Activated CD4-positive, alpha-beta memory T cell treated with anti-CD3 and anti-CD28 coated beads for 36 hours (primary cell): ENCODE measurements at places on chromosomes 13 and 19. TPM values are rescaled to one million over a fixed set of nuclear protein-coding genes. Genes with fewer than 3 reads are reported as not detected.
A peak's percentile ranks its signal among the peaks of the same experiment; 100 is the strongest.

GRCh38 chr13:113402471-113403254 lies 38.7 kb upstream of the GRTP1 start:
- H3K4me3 ChIP-seq = no peak overlapping the region
- H3K36me3 ChIP-seq = no peaks in the 10 kb centered on the region
- peak; percentile 6 for DNase-seq
- H3K27ac ChIP-seq = no peak overlapping the region

- no peak for DNase-seq
- no peaks in the 10 kb centered on the region for H3K4me1 ChIP-seq
- H3K27ac ChIP-seq = no peak overlapping the region
- no peaks in the 10 kb centered on the region for H3K27me3 ChIP-seq
- H3K4me3 ChIP-seq = no peak overlapping the region
These were observed 729.4 kb upstream of the MIR17HG start for GRCh38 chr13:90618133-90618532.

GRCh38 chr19:50601407-50602088 lies 33.3 kb upstream of the LRRC4B start:
- no peaks in the 10 kb centered on the region for H3K36me3 ChIP-seq
- no peak overlapping the region for H3K27ac ChIP-seq
- H3K4me1 ChIP-seq = no peaks in the 10 kb centered on the region
- H3K4me3 ChIP-seq = no peak overlapping the region
- H3K27me3 ChIP-seq = peaks cover 28% of the 10 kb centered on the region
- no peak for DNase-seq

GRCh38 chr19:2274185-2274711 lies 7.7 kb downstream of the PEAK3 start:
- H3K27me3 ChIP-seq = no peaks in the 10 kb centered on the region
- H3K4me3 ChIP-seq = peak overlapping the region; percentile 70
- peaks cover 25% of the 10 kb centered on the region for H3K4me1 ChIP-seq
- peak overlapping the region; percentile 63 for H3K27ac ChIP-seq

PRTN3 gene
- not detected for total RNA-seq

DNA sequence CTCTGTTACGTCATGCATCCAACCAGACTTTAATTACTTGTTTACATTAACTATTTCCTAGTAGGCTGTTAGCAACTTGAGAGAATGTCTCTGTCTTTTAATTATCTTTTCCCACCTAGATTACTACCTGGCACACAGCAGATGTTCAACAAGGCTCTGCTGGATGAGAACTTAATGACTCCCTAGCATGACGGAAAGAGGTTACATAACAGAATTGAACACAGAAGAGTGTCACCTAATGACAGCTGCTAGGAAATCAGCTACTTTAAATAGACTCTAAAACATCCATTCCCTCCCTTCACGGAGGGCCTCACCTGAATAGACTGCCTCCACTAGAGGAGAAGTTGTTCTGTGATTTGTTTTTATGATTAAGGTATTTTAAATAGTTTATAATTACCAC lies 110.8 kb downstream of the TEX29 start:
- DNase-seq = no peak
- H3K27ac ChIP-seq = no peak overlapping the region
- H3K4me3 ChIP-seq = no peak overlapping the region

- H3K36me3 ChIP-seq = no peaks in the 10 kb centered on the region
- H3K27ac ChIP-seq = no peak overlapping the region
- H3K4me1 ChIP-seq = no peaks in the 10 kb centered on the region
- no peak overlapping the region for H3K4me3 ChIP-seq
- DNase-seq = no peak
These were observed 115.1 kb upstream of the LSM14A start for GRCh38 chr19:34057155-34057554.

- H3K27me3 ChIP-seq = no peaks in the 10 kb centered on the region
- H3K4me3 ChIP-seq = no peak overlapping the region
- H3K36me3 ChIP-seq = peaks cover 9% of the 10 kb centered on the region
- H3K27ac ChIP-seq = no peak overlapping the region
- peaks cover 12% of the 10 kb centered on the region for H3K4me1 ChIP-seq
These were observed 9.8 kb downstream of the PPP1R15A start for GRCh38 chr19:48881741-48882657.

OR7D2 gene
- not detected for total RNA-seq

DNA sequence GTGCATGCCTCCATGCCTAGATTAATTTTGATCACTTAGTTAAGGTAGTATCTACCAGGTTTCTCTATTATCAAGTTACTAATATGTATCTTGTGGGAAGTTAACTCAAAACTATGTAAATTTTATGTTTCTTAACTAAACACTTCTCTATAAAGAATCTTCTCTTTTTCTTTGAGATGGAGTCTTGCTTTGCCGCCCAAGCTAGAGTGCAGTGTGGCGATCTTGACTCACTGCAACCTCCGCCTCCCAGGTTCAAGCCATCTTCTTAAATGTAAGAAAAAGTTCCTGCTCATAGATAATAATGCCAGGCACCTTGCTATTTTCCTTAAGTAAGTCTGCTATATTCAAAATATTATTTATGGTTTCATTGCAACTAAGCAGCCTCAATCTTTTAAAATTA lies 58.4 kb downstream of the ELF1 start:
- H3K27ac ChIP-seq = no peak overlapping the region
- no peak overlapping the region for H3K4me3 ChIP-seq
- no peak for DNase-seq
- H3K36me3 ChIP-seq = peaks cover 24% of the 10 kb centered on the region
- no peaks in the 10 kb centered on the region for H3K27me3 ChIP-seq

- no peak overlapping the region for H3K4me3 ChIP-seq
- peaks cover 25% of the 10 kb centered on the region for H3K27me3 ChIP-seq
- peak; percentile 28 for DNase-seq
- H3K36me3 ChIP-seq = no peaks in the 10 kb centered on the region
- H3K4me1 ChIP-seq = peaks cover 12% of the 10 kb centered on the region
These were observed 13.4 kb upstream of the SIGLEC12 start for GRCh38 chr19:51514866-51515481.

DNA sequence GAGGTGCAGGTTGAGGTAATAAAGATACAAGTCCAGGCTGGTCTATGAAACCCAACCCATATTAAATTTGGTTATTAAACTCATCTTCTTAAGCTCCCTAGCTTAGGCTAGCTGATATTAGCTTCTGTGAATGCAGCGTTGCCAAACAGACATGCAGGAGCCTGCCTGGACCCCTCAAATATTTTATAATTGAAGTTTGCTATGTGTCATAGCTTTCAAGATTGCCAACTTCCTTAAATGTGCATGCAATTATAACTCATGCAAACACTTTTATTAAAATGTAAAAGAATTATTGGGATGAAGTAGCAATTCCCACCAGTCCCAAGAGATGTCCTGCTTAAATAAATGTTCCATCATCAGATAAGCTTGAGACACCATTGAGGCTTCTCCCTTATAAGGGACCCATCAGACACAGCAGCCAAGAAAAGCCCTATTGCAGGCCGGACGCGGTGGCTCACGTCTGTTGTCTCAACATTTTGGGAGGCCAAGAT lies 51.3 kb downstream of the MBNL2 start:
- no peaks in the 10 kb centered on the region for H3K27me3 ChIP-seq
- H3K4me1 ChIP-seq = peaks cover 41% of the 10 kb centered on the region
- no peak for DNase-seq
- H3K36me3 ChIP-seq = peaks cover 22% of the 10 kb centered on the region
- H3K4me3 ChIP-seq = no peak overlapping the region
- H3K27ac ChIP-seq = no peak overlapping the region

- DNase-seq = no peak
- H3K27ac ChIP-seq = no peak overlapping the region
- H3K4me3 ChIP-seq = no peak overlapping the region
- H3K4me1 ChIP-seq = peaks cover 2% of the 10 kb centered on the region
These were observed 30.5 kb downstream of the ZSWIM4 start for GRCh38 chr19:13825489-13826441.

NALCN gene
- total RNA-seq = not detected

CYP2A7 gene
- not detected for total RNA-seq

CYP4F12 gene
- not detected for total RNA-seq

- no peaks in the 10 kb centered on the region for H3K36me3 ChIP-seq
- peak overlapping the region; percentile 80 for H3K4me3 ChIP-seq
- DNase-seq = no peak
- no peaks in the 10 kb centered on the region for H3K27me3 ChIP-seq
- peaks cover 11% of the 10 kb centered on the region for H3K4me1 ChIP-seq
These were observed 1.2 kb downstream of the ALKBH7 start for GRCh38 chr19:6373813-6374108.

PLA2G4C gene
- total RNA-seq = 12.4 TPM

- H3K4me1 ChIP-seq = peaks cover 19% of the 10 kb centered on the region
- H3K27ac ChIP-seq = no peak overlapping the region
- no peaks in the 10 kb centered on the region for H3K27me3 ChIP-seq
- H3K4me3 ChIP-seq = peak overlapping the region; percentile 89
- no peak for DNase-seq
These were observed 1.3 kb downstream of the ZNF134 start for GRCh38 chr19:57615346-57615745.

UQCR11 gene
- 277 TPM for total RNA-seq

GRCh38 chr13:42859760-42860159 lies 78.4 kb downstream of the FAM216B start:
- H3K36me3 ChIP-seq = no peaks in the 10 kb centered on the region
- H3K4me1 ChIP-seq = no peaks in the 10 kb centered on the region
- no peak overlapping the region for H3K4me3 ChIP-seq
- DNase-seq = no peak
- peaks cover 7% of the 10 kb centered on the region for H3K27me3 ChIP-seq

PTH2 gene
- not detected for total RNA-seq

DNA sequence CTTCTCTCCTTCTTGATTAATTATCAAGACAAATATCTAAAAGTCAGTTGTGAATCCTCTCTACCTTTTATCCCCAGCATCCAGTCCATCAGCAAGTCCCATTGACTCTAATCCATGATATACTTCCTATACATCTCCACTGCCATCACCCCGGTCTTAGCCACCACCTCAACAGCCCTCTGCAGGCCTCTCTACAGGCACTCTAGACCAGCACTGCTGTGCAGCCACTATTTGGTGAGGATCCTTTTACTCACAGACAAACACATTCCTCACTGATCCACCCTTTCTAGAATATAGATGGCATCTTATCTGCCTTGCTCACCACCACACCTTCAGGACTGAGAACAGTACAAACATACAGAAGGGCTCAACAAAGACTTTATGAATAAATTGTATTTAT lies 221.7 kb downstream of the RFC3 start:
- DNase-seq = no peak
- H3K4me3 ChIP-seq = no peak overlapping the region
- no peaks in the 10 kb centered on the region for H3K27me3 ChIP-seq
- H3K27ac ChIP-seq = no peak overlapping the region
- no peaks in the 10 kb centered on the region for H3K4me1 ChIP-seq
- no peaks in the 10 kb centered on the region for H3K36me3 ChIP-seq

LENG9 gene
- total RNA-seq = 5.6 TPM

TJP3 gene
- total RNA-seq = 3.1 TPM

MEF2B gene
- 4.3 TPM for total RNA-seq

DNA sequence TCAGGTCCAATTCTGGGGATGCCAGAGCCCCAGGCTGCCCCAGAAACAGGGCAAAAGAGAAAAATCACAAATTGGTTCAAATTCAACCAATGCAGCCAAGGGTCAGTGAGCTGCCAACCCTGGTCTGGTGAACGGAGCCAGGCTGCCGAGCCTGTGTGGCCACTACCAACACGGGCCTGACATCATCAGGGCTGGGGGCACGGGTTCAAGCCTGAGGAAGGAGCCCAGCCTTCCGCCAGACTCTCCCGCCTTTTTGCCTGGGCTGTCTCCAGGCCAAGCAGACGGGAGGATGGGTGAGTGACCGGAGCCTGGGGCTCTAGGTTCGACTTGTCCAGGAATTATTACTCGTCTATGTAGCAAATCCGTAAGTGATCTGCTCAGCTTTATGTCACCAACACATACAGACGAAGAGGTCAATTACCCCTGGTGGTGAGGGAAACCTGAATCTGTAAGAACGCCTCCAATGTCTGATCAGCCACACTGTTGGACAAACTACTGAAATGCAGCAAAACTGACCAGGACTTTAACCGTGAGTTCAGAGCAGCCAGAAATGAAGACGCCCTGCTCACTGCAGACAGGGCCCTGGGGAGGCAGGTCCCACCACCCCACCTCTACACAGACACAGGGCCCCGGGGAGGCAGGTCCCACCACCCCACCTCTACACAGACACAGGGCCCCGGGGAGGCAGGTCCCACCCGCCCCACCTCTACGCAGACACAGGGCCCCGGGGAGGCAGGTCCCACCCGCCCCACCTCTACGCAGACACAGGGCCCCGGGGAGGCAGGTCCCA lies 31.8 kb downstream of the RAB20 start:
- no peak overlapping the region for H3K27ac ChIP-seq
- DNase-seq = no peak
- H3K4me1 ChIP-seq = peaks cover 16% of the 10 kb centered on the region
- no peaks in the 10 kb centered on the region for H3K36me3 ChIP-seq
- no peaks in the 10 kb centered on the region for H3K27me3 ChIP-seq

DNA sequence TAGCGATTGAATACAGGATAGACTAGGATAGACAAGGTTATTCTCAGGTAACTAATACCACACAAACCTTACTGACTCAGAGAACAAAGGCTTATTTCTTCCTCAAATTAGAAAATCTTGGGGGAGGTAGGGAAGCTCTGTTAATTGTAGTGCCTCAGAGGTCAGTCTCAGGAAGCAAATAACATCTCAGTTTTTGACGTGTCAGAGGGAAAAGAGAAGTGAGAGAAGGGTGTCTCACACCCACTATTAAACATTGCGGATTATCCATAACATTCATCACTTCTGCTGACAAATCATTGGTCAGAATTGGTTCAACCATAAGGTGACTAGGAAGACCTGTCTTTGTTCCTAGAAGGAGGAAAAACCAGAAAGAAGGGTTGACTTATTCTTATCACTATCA lies 579.4 kb upstream of the MIR17HG start:
- H3K27ac ChIP-seq = no peak overlapping the region
- no peak overlapping the region for H3K4me3 ChIP-seq
- no peaks in the 10 kb centered on the region for H3K36me3 ChIP-seq
- no peaks in the 10 kb centered on the region for H3K27me3 ChIP-seq
- no peak for DNase-seq

FLT3LG gene
- 50.1 TPM for total RNA-seq

DNA sequence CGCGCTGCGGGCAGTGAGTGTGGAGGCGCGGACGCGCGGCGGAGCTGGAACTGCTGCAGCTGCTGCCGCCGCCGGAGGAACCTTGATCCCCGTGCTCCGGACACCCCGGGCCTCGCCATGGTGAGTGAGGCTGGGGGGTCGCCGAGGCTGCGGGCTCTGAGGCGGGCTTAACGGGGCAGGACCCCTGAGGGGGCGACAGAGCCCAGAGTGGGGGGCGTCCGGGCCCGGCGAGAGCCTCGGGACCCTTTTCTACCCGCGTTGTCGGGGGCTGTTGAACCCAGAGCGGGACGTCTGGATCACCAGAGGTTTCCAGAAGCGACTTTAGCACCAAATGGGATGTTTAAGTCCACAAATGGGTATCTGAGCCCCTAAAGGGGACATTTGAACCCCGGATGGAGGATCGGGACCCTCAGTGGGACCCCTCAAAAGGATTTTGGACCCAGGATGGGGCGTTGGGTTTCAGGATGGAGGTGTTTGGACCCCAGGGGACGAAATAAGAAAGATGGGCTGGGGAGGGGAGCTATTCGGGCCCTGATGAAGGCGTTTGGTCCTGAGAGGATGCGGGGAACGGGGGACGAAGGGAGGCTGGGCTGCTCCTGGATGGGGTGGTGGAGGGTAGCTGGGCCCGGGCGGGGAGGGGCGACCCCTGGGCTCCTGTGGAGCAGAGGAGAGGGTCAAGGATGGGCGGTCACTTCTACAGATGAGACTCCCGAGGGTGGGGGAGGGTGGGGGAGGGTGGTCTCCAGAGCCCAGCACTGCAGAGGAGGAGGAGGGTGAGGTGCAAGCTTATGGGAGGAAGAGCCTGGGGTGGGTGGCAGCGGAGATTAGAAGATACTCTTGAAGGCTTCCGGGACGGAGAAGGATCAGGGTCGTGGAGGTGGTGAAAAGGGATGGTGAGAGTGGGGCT lies at the start of gene CALM3:
Gene CALM3 (plus strand): TSS at position 13 of the 907 bp plus-strand sequence. CDS start 105 bp downstream, at position 118.
- peak within 1 kb of the TSS; percentile 100 for H3K27ac ChIP-seq
- peaks cover 26% of the 10 kb centered on the region for H3K36me3 ChIP-seq
- DNase-seq = peak; percentile 39
- H3K4me3 ChIP-seq = peak within 1 kb of the TSS; percentile 95

FTL gene
- total RNA-seq = 870 TPM

FZR1 gene
- 46.9 TPM for total RNA-seq
